ENCODE measurements at places on chromosomes 7 and 10.

DNA sequence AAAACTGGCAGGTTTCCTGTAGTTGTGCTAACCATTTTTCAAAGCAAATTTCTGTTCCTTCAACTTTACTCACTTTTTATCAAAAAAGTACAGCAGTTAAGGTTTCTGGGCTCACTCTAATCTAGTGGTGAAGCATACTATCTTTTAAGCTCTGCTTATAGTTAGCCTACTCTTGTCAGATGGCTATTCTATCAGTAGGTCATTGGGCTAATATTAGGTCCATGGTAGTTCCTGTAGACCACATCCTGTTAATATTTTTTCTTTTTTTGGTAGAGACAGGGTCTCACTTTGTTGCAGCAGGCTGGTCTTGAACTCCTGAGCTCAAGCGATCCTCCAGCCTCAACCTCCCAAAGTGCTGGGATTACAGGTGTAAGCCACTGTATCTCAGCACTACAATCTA is 27.9 kb upstream of the NRCAM start:
- no peak for DNase-seq

- DNase-seq = no peak
Measured at GRCh38 chr7:8500286-8500685, 66.9 kb downstream of the NXPH1 start.

DNA sequence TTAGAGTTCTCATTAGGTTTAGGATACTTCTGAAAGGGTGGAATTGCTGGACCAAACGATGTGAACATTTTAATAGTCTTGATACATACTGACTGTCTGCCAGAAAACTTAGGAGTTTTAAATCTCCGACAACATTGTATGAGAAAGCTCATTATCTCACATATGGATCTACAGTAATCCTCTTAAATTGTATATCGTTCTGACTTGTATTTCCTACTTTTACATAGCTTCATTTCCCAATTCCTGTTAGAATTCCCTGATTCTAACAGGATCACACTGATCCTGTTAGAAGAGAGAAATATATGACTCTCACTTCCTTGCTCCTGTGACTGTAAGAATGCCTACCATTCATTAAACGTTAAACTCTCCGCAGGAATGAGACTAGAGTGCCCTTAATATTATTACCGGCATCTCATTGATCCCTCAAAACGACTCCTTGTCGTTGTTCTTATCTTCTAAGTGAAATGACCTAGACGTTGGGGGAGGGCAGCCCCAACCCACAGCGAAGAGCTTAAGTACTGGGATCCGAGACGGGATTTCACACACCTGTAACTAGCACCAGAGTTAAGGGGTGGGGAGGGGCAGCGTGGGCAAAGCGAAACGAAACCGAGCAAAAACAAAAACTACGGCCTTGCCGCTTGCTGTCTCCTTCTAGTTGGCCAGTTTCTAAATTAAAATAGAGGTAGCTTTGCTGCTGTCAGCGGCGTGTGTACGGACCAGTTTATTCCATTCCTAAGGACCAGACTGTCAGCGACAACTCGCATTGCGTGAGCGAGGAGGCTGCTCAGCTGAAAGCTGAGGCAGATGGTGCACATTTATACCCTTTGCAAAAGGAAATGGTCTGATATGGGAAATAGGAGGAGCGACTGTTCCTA is 678 bp upstream of the TMEM106B start:
- DNase-seq = peak; percentile 2

DNA sequence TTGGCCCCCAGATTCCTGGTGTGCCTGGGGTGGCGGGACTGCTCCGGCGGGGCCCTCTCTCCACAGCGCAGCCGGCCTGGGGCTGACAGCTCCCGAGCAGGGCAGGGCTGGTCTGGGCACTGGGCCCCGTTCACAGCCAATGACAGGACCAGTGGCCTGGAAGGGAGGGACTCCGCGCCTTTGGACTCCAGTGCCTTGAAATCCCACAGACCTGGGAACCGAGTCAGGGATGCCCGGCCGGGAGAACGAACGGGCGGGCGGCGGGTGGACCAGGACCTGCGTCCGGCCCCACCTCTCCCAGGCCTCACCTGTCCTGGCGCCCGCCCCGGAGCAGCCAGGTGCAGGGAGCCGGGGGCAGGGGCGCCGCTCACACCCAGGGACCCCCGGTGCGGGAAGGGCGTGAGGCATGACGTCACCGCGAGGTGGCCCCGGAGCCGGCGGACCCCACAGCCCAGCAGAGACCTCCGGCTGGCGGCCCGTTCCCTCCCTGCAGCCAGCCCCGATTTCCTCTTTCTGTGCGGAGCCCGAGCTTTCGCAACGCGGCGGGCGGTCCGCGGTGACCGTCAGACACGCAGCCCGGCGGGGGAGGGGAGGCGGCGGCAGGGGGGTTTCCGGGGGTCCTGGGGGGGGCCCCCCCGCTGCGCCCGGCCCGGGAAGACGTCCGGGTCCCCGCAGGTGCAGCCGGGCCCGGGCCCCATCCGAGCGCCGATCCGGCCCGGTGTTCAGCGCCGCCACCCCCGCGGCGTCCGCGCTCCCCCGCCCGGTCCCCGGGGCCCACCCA is 743 bp downstream of the ADAP1 start:
- DNase-seq = no peak

GRCh38 chr7:146235195-146235594 is 118.6 kb downstream of the CNTNAP2 start:
- DNase-seq = no peak

- peak; percentile 97 for DNase-seq
Measured at GRCh38 chr7:43674559-43675436, 54.5 kb downstream of the COA1 start.

GRCh38 chr10:53898532-53898931 is 902.5 kb downstream of the PCDH15 start:
- DNase-seq = no peak

GRCh38 chr10:31034098-31034909 is 2.6 kb upstream of the ZNF438 start:
- peak; percentile 93 for DNase-seq

- no peak for DNase-seq
Measured at GRCh38 chr10:127737563-127738511, 852 bp downstream of the FOXI2 start.

GRCh38 chr10:63703113-63703670 is 182.0 kb downstream of the REEP3 start:
- peak; percentile 51 for DNase-seq

DNA sequence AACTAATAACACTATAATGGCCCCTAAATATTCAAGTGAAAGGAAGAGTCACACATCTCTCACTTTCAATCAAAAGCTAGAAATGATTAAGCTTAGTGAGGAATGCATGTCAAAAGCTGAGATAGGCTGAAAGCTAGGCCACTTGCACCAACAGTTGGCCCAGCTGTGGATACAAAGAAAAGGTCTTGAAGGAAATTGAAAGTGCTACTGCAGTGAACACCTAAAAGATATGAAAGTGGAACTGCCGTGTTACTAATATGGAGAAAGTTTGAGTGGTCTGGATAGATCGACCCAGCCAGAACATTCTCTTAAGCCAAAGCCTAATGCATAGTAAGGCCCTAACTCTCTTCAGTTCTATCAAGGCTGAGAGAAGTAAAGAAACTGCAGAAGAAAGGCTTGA is 12.1 kb upstream of the SNX13 start:
- DNase-seq = no peak

GRCh38 chr7:116064179-116064578 is 33.6 kb upstream of the TFEC start:
- DNase-seq = no peak

DNA sequence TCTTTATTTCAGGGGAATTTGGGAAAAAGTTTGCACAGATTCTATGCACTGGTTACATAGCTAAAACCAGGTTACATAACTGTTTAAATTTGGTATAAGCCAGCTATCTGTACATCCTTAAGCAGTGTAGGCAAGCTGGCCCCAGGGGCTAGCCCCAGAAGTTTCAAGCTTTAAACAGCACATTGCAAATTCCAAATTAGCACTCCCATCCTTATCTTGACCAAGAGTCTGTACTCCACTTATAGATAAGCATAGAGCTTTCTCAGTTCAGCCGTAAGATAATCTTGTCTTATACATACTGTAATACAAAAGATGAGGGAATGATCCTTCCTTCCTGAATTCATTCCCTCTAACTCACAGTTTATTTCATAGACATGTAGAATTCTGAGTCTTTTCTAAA is 109.3 kb downstream of the SPAG6 start:
- no peak for DNase-seq

- DNase-seq = peak; percentile 80
Measured at GRCh38 chr10:109282510-109282909, 640.8 kb downstream of the XPNPEP1 start.

GRCh38 chr7:29612596-29612995 is 49.0 kb downstream of the PRR15 start:
- peak; percentile 56 for DNase-seq

DNA sequence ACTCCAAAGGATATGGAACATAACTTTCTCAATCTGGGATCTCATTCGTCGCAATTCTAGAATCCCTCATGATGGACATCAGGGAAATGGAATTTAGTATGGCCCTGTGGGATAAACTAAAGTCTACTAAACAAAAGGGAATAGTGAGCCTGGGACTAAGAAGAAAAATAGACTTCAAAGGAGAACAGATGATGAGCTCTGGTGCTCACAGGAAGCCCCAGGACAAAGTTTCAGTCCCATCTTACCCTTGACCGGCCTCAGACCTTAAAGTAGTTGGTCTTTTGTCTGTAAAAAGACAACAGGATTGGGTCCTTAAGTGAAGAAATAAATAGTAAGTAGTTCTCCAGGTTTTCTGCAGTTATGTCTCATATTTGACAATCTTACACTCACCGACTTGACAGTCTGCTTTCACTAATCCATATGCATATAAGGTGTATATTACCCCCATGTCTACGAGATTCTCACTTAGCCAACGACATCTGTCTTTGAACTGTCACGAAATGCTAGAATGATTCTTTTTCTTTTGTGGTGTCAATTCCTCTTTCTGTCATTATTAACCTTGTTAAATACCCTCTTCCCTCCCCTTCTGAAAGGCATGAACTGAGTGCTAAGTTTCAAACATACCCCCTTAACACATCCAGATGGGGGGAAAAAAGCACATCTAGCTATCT is 10.9 kb upstream of the IKZF1 start:
- no peak for DNase-seq

DNA sequence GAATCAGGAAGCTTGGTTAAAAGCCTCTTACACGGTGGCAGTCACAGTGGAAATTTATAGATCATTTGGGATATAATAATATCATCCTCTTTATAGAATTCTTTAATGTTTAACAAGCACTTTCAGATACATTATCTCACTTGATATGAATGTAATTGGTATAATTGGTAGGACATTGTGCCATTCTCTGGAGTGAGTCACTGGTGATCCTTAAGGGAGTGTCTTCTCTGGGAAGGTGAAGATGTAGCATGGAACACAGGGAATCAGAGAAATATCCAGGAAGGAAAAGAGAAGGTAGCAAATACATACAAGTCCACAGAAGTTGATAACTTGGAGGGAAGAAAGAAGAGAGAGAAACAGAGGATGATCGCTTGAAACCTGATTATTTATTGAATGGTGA is 9.8 kb downstream of the PTPRZ1 start:
- DNase-seq = no peak

DNA sequence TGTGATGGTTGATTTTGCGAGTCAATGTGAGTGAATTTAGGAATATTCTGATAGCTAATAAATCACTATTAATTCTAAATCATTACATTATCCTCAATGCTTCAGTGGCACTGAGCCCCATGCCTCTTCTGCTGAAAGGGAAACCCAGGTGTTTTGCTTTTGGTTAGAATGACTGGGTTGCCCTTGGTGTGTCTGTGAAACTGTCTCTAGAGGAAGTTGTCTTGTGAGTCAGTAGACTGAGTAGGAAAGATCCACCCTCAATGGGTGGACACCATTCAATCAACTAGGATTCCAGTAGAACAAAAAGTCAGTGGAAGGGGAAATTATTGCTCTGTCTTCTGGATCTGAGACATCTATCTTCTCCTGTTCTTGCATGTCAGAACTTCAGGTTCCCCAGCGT is 472.4 kb downstream of the ANKRD7 start:
- DNase-seq = no peak

- DNase-seq = peak; percentile 99
Measured at GRCh38 chr10:13712837-13713581, 126.2 kb downstream of the PRPF18 start.

- DNase-seq = no peak
Measured at GRCh38 chr10:119241066-119241465, 33.7 kb downstream of the GRK5 start.

GRCh38 chr7:121278120-121279021 is 50.4 kb upstream of the WNT16 start:
- peak; percentile 79 for DNase-seq

Data from fibroblast of skin of right biceps (primary cell).